IMR-90 (cell line): ENCODE measurements at places on chromosomes 12 and 14. TPM values are rescaled to one million over a fixed set of nuclear protein-coding genes. Genes with fewer than 3 reads are reported as not detected.

IFI27 gene
- total RNA-seq: under 0.01 TPM in 1 of 2 replicates, not detected in the other

KCNJ8 gene
- total RNA-seq: 13.9 and 15.8 TPM in 2 replicates

HCAR3 gene
- total RNA-seq: not detected in 2 replicates

LRP1-AS gene
- not detected in 2 replicates for total RNA-seq

REC8 gene
- 0.36 and 0.56 TPM in 2 replicates for total RNA-seq

- DNase-seq: no peak
Measured at GRCh38 chr14:93430315-93431035, at the start of gene UNC79. TSS of gene UNC79 (plus strand) at chr14:93430939. CDS start at chr14:93431030, 91 bp downstream.

DNA sequence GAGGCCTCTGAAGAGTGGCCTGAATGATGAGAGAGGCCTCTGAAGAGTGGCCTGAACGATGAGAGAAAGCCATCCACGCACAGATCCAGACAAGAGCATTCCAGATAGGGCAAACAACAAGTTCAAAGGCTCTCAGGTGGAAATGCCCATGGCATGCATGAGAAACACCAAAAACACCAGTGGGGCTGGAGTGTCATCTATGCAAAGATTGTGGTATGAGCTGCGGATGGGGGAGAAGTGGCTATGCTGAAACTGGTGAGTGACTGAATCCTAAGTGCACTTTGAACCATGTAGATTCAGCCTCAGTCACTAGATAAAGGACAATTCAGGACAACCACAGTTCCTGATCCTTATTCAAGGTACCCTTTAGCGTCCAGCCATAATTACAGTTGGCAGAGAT lies 79.4 kb upstream of the GZMB start:
- DNase-seq: no peak

DNA sequence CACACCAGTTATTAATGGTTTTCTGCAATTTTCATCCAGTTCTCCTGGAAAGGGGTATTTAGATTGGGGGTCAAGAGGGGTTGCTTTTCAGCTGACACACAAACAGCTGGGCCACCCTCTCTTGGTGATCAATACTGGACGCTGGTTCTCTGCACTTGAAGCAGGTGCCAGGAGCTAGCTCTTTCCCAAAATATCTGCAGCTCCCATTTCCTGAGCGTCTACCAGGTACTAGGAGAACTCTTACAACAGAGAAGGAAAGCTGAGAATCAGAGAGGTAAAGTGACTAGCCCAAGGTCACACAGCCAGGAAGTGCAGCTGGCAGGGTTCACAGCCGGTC lies 1.2 kb downstream of the TESC start:
- DNase-seq: no peak

DNA sequence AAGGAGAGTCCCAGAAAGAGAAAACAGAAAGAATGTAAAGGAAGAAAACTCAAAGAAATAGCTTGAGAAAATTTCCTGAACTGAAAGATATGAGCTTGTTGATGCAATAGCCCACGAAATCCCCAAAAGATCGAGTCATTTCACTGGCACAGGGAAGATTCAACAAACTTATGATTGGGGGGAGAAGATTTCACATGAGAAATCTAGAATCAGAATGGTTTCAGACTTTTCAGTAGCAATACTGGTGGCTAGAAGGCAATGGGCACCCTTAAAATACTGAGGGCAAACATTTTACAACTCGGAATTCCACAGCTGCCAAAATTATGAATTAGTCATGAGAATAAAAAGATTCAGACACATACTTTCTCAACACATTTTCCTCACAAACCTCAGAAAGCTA lies 8.9 kb upstream of the KRT7 start:
- DNase-seq: peak; percentile 74

DNA sequence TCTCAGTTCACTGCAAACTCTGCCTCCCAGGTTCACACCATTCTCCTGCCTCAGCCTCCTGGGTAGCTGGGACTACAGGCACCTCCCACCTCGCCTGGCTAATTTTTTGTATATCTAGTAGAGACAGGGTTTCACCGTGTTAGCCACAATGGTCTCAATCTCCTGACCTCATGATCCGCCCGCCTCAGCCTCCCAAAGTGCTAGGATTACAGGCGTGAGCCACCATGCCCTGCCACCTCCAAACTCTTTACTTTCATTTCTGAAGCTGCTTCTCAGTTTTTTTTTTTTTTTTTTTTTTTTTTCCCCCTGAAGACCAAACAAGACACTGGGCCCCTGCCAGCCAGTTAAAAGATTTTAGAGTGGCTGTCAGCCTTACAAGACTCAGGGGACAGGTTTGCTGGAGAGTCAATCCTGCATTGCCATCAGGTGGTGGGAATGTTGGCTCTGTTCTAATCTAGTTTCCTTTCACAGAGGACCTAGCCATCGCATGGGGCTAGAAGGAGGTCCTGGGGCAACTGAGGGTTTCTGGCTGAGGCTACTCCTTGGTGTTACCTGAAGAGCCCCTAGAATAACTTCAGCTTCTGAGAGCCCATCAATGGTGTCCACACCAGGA lies 37.4 kb upstream of the HIGD1C start:
- no peak for DNase-seq

GRCh38 chr12:125245581-125246557 lies 180.6 kb downstream of the AACS start:
- no peak for DNase-seq

GRCh38 chr14:68935761-68936214 lies 43.3 kb downstream of the ACTN1 start:
- no peak for DNase-seq

DNA sequence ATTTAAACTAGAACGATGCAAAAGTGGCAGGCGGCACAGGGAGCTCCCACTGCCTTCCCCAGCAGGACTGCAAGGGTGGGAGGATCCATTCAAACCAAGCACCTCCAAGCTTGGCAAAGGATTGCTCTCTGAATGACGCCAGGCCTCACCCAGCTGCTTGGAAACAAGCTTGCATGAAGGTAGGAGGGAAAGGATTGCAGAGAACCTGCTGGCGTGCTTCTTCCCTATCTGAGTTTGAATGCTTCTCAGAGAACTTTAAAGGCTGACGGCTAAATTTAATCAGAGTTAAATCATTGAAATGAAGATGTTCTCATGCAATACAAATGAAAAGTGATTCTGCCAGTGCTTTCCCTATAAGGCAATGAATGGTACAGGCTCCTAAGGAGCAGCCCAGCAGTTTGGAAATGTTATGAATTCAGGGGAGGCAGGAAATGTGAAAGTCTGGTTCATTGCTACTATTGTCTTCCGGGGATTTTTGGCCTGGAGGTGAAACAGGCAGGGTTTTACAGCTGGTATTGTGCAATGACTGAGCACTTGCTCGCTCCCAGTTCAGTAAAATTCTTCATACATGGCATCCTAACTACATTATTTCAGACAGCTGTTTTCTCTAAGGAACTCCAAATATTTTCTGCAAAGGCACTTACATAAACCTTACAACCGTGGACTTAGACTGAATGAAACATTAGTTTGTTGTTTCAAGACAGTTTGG lies 31.9 kb upstream of the DUSP6 start:
- peak; percentile 92 for DNase-seq

DNA sequence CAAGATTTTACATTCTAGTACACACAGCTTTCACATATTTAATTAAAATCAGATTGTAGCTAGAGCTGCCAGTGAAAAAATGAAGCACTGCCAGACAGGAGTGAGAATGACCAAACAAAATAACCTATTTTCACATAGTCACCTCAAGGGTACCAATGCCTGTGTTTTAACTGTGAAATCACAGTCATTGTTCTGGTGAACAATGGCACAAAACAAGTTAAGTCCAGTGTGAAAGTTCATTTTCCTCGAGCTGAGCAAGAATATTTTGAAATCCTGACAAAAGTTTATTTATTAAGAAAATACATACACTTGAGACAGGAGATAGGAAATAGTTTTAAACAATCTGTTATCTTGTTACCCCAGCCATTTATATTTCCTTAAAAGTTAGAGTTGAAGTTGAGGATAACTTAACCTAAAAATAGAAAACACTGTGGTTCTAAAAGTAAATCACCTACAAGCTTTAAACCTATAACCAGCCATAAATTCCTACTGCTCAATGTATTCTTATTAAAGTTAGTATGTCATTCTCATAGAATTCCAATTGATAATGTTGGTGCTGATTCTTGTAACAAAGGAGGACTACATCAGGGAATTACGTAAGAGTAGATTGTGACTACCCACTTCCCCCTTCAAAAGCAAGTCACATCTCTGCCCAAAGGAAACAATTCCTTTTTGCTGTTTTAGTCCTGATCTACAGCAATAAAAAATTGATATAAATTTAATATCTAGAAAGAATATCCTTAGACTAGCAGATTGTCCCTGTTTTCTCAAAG lies 15.9 kb downstream of the DENND5B start:
- peak; percentile 55 for DNase-seq

GRCh38 chr14:36973806-36974442 lies 198.5 kb downstream of the SLC25A21 start:
- peak; percentile 83 for DNase-seq

DNA sequence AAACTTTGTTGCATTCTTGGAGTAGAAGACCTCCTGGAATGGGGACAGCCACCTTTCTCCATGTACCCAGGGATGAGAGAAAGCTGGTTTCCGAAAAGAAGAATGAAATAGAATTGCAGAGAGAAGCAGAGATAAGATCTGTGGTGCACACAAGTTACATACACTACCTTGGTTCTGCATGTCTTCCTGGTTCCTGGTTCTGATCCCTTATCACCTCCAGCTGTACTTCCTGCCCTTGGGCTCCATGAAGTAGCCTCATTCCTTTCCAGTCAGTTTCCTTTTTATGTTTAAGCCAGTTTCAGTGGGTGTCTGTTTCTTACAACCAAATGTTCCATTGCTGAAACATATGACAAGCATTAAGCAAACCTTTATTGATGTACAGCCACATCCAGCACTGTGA lies 69.3 kb downstream of the FBXW8 start:
- no peak for DNase-seq

GRCh38 chr12:3303410-3304136 lies 187.4 kb upstream of the PRMT8 start:
- DNase-seq: no peak

- DNase-seq: no peak
Measured at GRCh38 chr14:105283899-105284298, 16.9 kb downstream of the BRF1 start.

GRCh38 chr12:38977132-38977531 lies 71.7 kb upstream of the CPNE8 start:
- DNase-seq: no peak

DNA sequence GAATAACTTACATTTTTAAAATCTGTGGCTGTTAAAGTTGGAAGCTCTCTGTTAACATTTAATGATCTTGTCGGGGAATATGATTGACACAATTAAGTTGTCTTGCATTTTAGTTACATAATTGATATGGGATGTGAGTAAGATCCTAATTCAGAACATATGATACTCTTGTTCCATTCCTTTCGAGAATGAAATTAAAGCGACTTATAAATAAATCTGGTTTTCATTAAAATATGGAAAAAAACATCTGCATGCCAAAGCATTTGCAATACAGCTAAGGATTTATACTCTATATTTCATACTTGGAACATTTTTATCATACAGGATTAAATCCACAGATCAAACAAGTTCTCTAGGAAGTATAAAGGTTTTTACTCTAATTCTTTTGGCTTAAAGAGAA lies 52.0 kb downstream of the SLC38A6 start:
- no peak for DNase-seq

- no peak for DNase-seq
Measured at GRCh38 chr12:27541031-27541719, 17.2 kb downstream of the PPFIBP1 start.

GRCh38 chr12:121611306-121611705 lies 15.0 kb upstream of the ORAI1 start:
- no peak for DNase-seq

DNA sequence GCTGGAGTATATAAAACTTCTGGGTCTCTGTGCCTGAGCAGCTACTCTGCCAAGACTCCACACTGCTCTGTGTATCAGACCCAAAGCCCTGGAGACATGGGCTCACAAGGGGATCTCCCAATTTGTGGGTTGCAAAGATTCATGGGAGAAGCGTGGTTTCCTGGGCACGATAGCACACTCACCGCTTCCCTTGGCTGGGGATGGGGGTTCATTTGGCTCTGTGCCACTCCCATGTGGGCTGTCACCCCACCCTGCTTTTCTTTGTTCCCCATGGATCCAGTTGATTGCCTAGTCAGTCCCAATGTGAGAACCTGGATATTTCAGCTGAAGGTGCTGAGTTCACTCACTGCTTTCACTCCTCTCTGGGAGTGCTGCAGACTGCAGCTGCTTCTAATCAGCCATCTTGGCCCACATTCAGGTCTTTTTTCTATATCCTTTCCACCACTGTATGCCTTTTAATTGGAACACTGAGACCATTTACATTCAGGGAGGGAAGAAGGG lies 40.0 kb upstream of the PCNX4 start:
- peak; percentile 0 for DNase-seq
